ENCODE measurements at places on chromosomes 1 and 21. TPM values are rescaled to one million over a fixed set of nuclear protein-coding genes. Genes with fewer than 3 reads are reported as not detected.

The FGR gene
- total RNA-seq: 0.05 TPM

The OXCT2 gene
- total RNA-seq: 0.49 TPM

The OR2L13 gene
- not detected for total RNA-seq

The MCOLN2 gene
- 1.2 TPM for total RNA-seq

The MYOC gene
- not detected for total RNA-seq

The CD1B gene
- total RNA-seq: not detected

The TNFSF4 gene
- 0.09 TPM for total RNA-seq

The SAMD13 gene
- 0.39 TPM for total RNA-seq

The NASP gene
- total RNA-seq: 125 TPM

The PTGS2 gene
- total RNA-seq: 7.3 TPM

The ZBTB37 gene
- 1.3 TPM for total RNA-seq

The FASLG gene
- total RNA-seq: not detected

The LIPI gene
- total RNA-seq: not detected

The OR2W3 gene
- not detected for total RNA-seq

The EFNA4 gene
- total RNA-seq: 12.4 TPM

The CCDC185 gene
- total RNA-seq: not detected

The AHCYL1 gene
- 52.6 TPM for total RNA-seq

The PCBP3 gene
- 1.5 TPM for total RNA-seq

The MRPS14 gene
- total RNA-seq: 26.4 TPM

The LPGAT1 gene
- 18.7 TPM for total RNA-seq

The CELA2A gene
- not detected for total RNA-seq

The IFI16 gene
- total RNA-seq: 4.1 TPM

The TACSTD2 gene
- not detected for total RNA-seq

The SELL gene
- 0.15 TPM for total RNA-seq

The STUM gene
- not detected for total RNA-seq

The KIAA1614 gene
- total RNA-seq: 0.66 TPM

The OR13G1 gene
- not detected for total RNA-seq

The GJA8 gene
- not detected for total RNA-seq

The PRRX1 gene
- 0.02 TPM for total RNA-seq

The KCND3 gene
- not detected for total RNA-seq

The EPHX1 gene
- total RNA-seq: 203 TPM

The FMO5 gene
- 0.29 TPM for total RNA-seq

The OR2L8 gene
- not detected for total RNA-seq

The CFHR4 gene
- not detected for total RNA-seq

The CRNN gene
- not detected for total RNA-seq

The OR2L3 gene
- not detected for total RNA-seq

The FAM177B gene
- not detected for total RNA-seq

The OR6K3 gene
- not detected for total RNA-seq

The MYCBP gene
- 16.9 TPM for total RNA-seq

The HEYL gene
- total RNA-seq: 3.0 TPM

The SLC19A1 gene
- total RNA-seq: 21.2 TPM

The TMOD4 gene
- not detected for total RNA-seq

The FCRL5 gene
- total RNA-seq: not detected

The AQP10 gene
- not detected for total RNA-seq

The E2F2 gene
- 2.5 TPM for total RNA-seq

The FAM3B gene
- not detected for total RNA-seq

The PDZK1 gene
- total RNA-seq: 1.2 TPM

The PAPPA2 gene
- not detected for total RNA-seq

The LCE1D gene
- total RNA-seq: not detected

The RIIAD1 gene
- total RNA-seq: not detected

The PTPRU gene
- total RNA-seq: 7.7 TPM

The SLC45A1 gene
- total RNA-seq: 7.0 TPM

The SNIP1 gene
- total RNA-seq: 10.7 TPM

All from A549 treated with GW870086 at 1 μM for 4 hours (cell line).